Kidney glomerular epithelial cell (primary cell): ENCODE measurements at places on chromosomes 16 and 17.

DNA sequence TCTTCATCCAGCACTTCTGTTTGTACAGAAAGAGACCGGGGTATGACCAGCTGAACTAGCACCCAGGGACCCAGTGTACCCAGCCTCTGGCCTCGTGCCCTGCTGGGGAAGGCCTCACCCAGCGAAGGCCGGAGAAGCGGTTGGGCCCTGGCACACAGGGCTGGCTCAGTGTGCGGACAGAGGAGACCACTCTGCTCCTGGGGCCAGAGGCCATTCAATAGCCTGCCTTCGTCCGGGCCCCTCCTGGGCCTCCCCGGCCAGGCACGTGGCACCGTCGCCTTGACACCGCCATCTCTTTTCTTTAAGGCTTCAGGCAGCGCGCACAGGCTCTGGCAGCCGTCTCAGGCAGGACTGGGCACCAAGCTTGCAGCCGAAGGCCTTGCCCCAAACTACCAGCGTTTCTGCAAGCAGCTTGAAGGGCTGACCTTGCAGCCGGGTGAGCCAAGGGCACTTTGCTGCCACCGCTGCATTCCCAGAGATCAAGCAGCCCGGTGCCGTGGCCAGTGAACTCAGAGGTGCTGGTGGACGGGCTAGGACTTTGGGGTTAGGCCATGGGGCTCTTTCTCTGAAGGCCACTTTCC lies 8.0 kb downstream of the TAX1BP3 start:
- no peak for DNase-seq

- no peak for DNase-seq
Measured at GRCh38 chr17:27218719-27219488, 75.0 kb upstream of the WSB1 start.

- DNase-seq: no peak
Measured at GRCh38 chr17:73973586-73974409, 229.7 kb upstream of the RPL38 start.

- DNase-seq: no peak
Measured at GRCh38 chr16:15644267-15644961, 1.5 kb upstream of the MARF1 start.

DNA sequence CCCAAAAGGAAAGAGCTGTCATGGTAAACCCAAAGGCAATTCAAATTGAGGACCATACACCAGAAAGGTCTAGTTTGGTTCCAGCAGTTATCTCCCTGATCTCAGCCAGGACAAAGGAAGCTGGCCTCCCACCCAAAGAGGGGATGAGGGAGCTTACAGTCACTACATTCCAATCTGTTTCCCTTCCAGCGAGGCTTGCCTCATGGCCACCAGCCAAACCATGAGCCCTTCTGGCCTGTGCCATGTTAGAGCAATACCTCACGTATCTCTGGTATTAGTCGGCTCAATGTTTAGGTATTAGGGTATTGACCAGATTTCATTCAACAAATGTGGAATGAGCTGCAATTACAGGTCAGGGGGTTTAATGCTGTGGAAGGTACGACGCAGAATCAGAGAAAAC lies 8.4 kb downstream of the NDUFAB1 start:
- DNase-seq: no peak

DNA sequence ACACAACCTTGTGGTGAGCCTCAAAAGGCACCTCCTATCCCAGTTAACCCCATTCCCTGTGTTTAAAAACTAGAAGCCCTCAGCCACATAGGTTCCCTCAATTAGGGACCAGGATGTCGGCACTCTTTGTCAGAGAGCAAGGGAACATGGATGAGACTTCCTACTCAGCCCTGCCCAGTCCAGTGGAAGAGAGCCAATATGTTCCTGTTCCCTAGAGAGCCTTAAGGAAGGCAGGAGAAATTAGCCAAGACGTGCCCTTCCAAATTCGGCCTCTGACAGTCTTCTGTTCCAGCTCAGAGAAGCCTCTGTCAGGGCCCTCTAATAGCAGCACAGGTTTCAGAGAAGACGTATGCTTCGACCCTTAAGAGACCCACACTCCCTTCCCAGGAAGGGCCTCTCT lies 14.6 kb upstream of the DHRS13 start:
- no peak for DNase-seq

DNA sequence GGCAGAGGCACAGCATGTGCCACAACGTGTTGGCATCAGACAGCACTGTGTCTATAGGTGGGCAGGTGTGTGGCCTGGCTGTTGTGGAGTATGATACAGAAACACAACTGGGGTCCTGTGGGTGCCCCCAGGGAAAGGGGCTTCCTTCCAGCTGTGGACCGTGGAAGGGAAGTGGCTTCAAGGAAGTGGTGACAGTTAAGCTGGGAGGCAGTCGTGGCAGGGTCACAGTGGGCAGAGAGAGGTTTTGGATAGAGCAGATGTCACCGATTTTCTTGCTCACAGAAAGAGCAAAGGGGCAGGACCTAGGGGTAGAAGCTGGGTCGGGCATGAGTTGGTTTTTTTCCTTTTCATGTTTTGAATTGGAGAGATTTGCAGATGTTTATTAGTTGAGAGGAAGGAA lies 11.2 kb upstream of the ORAI3 start:
- no peak for DNase-seq

DNA sequence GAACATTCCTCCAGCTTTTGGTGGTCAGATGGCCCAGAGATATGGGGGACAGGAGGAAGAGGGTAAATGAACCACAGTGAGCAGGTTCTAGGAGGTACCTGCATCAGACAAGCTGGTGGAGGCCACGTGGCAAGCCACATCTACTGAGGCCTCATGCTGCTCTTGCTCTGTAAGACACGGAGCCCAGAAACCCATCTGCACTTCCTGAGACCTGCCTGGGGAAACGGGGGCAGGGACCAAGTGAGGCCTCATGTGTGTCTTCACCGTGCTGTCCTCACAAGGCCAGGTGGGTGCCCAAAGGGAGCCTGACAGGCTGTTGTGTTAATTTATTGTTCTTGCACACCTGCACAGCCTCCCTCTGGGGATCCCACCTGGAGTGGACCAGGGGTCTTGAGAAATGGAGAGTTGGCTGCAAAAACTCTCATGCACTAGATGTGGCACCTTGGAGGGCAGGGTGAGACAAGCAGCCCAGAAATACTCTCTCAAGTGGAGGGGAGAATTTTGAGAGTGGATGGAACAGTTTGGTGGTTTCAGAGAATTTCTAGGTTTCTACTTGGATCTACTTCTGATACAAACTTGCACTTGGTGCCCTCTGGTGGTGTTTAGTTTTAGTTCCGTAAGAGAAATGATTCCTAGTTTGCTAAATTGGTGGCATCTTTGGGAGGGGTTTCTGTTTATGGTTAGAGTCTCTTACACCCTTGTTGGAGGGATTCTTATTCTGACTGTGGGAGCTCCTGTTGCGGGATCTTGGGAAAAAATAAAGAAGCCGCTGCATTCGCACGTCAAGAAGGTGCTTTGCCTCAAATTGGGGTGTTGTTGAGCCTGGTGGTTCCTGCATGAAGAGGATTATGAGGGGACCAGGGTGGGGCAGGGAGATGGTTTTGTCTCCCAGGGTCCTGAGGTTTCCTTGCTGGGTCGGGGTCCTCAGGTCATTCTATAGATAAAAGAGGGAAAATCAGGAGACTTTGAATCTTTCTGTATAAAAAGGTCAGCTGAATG lies 47.5 kb downstream of the SLC6A2 start:
- DNase-seq: peak; percentile 19

GRCh38 chr16:26787924-26788323 lies 278.8 kb upstream of the C16orf82 start:
- DNase-seq: no peak

DNA sequence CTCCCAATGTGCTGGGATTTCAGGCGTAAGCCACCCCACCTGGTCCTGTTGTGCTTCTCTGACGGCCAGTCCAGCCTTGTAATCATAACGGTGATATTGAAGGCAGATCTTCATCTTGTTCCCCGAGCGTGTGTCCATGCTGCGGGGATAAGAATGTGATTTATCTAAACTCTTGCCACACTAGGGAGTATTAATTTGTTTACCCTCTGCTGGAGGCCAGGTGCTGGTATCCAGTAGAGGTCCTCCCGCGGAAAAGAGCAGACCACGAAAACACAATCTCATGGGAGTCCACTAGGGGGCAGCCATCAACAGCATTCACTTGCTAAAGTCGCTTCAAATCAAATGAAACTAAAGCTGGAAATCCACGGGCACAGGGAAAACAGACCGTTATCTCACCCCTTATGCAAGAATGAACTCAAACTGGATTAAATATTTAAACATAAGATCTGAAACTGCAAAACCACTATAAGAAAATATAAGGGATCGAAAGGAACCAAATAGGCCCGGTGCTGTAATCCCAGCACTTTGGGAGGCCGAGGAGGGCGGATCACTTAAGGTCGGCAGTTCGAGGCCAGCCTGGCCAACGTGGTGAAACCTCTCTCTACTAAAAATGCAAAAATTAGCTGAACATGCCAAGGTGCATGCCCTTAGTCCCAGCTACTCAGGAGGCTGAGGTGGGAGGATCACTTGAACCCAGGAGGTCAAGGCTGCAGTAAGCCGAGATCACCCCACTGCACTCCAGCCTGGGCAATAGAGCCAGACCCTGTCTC lies 22.3 kb upstream of the RBBP6 start:
- peak; percentile 83 for DNase-seq

GRCh38 chr17:80082403-80083135 lies 18.8 kb upstream of the GAA start:
- DNase-seq: peak; percentile 22

DNA sequence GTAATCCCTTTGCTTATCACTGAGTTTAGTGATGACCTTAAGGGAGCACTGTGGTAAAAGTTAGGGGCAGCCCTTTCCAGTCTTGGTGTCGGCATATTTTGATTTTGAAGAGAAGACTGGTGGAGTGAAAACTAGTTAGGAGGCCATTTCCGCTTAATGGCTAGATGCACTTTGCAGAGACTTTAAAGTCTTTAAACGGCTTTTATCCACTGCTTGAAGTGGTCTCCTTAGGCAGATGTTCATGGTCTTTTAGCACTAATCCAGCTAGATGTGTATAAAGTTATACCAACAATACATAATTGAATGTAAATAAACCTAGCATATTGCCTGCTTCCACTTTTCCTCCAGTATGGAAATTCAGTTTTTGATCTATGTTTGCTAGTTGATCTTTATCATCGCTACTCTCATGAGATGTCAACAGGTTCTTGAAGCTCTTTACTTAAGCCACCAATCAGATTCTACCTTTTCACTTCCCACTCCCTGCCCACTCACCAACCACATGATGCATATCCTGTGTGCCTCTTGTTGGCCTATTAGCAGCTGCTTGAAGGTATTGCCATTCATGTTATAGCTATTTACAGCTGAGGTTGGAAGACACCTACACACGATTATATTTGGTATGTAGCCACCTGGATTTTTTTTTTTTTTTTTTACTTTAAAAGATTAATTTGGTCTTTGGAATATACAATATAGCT lies 132.0 kb downstream of the NLK start:
- no peak for DNase-seq

- DNase-seq: no peak
Measured at GRCh38 chr17:78344666-78345065, 15.2 kb downstream of the SOCS3 start.

DNA sequence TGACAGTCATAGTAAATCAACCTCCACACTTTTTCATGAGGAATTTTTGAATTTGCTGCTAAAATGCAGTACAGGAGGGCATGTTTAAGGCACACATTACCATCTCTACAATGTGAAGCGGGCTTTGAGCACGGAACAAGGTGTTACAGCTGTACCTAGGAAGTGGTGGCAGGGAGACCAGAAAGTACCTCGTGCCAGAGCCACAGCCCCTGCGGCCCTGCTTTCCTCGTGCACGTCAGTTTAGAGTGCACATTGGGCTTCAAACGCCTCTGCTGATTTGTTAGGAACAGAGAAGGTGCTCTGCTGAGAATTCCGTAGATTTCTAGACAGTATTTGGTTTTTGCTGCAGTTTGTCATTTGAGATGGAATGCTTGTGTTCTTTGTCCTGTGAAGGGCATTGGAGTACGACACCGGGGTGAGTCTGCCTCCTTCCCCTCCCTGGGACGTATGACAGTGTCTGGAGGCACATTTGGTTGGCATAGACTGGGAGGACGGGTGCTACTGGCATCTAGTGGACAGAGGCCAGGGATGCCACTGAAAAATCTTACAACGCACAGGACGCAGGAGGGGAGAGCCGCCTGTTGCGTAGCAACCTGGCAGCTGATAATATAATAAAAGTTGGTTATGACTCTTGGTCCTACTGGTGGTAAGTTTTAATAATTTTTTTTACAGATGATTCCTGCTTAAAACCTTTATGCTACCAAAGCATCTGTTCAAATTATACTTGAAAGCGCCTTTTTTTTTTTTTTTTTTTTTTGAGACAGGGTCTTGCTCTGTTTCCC lies 9.1 kb downstream of the FOXK2 start:
- peak; percentile 58 for DNase-seq

DNA sequence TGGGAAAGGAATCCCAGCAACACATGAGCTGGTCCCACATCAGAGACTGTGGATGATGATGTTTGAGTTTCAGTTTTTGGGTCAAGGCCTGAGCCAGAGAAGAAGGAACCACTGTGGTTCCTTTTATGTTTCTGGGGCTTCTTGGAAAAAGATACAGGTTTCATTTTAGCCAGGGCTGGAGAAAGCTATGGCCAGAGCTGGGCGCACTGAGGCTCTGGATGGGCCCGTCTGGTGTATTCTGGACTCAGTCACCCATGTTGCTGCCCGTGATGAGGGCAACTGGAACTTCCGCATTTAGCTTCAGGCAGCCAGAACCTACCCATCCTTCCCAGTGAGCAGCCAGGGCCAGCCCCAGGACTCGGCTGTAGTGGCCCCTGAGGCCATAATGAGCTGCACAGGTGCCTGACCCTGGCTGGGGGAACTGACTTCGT lies 15.0 kb upstream of the PITPNA start:
- DNase-seq: no peak

DNA sequence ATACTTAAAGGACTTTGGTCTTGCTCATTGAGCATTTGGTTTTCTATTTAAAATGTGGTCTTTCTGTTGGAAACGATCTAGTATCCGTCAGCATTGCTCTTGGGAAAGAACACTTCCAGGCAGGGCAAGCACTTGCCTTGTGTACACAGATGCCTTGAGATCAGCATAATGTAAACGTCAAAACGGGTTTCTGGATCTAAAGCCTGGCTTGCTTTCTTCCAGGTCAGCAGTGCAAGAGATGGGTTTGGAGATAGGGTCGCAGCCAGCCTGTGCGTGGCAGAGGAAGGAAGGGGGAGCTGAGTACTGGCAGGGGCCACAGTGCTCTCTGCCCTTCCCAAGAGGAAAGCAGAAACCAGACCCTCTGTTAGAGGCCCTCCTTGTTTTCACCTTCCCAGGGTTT lies 175.5 kb downstream of the LGALS9B start:
- DNase-seq: no peak
